HuH-7.5 (cell line): ENCODE measurements at places on chromosomes 3 and 15.

DNA sequence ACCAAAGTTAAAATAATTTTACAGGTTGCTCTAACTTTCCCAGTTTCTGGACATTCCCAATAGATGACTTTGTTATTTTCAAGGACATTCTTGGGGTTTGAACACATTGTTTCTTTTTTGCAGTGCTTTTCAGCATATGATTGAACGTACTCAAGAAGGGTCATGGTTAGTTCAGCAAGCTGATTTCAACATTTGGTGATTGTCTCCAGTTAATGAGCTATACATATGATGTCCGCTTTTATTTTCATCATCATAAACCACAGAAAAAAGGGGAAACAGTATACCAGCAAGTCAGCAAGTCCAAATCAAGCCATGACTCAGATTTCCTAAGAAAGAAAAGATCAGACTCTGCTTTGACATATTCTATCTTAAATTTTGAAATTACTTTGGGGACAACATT lies 69.4 kb downstream of the B3GALNT1 start:
- no peak for DNase-seq

DNA sequence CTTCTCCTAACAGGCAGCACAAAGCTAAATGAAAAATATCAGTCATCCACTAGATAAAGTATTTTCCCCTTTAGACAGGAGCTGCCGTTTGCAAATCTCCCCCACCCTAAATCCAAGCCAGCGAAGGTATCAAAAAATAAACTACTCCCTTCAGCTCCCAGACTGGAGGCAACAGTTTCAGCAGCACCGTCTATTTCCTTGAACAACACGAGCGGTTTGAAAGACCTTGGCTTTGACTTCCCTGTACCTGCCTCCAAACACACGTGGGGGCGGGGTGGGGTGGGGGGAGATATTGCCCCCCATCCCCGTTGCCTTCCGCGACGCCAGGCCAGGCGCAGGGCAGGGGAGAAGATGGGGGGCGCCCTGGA lies 832 bp upstream of the CACNA1D start:
- no peak for DNase-seq

- DNase-seq = no peak
These were observed 86.0 kb upstream of the VGLL3 start for GRCh38 chr3:87076946-87077345.

DNA sequence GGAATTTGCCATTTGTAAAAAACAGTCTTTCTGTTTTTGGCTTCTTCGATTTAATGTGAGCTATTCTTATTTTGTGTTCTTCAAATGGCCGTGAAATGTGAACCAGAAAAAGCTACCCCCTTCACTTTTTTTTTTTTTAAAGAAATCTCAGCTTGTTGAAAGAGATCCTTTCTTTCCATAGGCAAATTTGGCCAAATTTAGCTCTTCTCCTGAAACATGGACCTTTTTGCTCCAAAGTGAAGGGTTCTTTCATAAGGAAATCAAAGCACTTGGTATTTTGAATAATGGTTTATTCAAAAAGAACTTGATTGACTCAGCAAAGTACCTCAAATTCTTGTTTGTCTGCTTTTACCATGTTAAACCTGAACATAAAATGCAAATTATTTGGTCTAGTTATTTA lies 10.1 kb downstream of the RCN2 start:
- DNase-seq = no peak

- no peak for DNase-seq
These were observed 593.9 kb downstream of the PYDC2 start for GRCh38 chr3:192054881-192055280.

- DNase-seq = no peak
These were observed 3.5 kb downstream of the TKT start for GRCh38 chr3:53252096-53252946.

DNA sequence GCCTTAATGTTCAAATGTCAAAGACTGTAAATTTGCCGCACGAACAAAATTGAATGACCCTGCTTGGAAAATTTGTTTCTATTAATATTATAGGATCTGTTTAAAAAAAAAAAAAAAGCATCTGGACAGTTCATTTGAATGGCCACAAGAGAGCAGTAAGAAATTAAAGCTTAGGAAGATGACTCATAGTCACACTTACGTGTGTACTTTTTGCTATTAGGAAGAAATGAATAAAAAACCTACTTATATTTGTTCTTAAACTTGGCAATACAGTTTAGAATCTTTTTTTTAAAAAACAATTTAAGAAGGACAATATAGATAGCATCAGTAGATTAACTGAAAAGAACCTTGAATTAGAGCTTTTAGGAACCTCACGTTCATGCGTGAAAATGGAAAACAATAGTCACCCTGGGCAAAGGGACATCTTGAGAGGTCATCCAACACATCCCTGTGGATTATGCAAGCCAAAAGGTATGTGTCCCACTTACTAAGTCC lies 621.8 kb downstream of the MECOM start:
- no peak for DNase-seq

DNA sequence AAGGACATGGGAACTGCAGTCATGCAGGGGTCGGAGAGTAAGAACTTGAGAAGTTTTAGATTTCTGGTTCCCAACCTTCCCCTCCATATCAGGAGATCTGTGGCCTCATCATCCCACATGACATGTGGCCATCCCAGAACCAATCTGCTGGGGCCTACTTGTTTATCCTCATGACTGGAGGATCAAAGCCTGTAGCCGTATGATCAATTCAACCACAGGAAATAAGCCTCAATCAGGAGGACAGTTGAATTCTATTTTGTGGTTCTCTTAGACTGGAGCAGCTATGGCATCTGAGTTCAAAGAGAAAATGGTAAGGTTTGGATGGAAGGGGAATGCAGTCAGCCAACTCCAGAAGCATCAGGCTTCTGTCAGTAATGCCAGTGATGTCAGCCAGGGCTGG lies 57.2 kb downstream of the IL16 start:
- DNase-seq = no peak

- no peak for DNase-seq
These were observed 5.9 kb downstream of the CAMK2N2 start for GRCh38 chr3:184255291-184256039.

DNA sequence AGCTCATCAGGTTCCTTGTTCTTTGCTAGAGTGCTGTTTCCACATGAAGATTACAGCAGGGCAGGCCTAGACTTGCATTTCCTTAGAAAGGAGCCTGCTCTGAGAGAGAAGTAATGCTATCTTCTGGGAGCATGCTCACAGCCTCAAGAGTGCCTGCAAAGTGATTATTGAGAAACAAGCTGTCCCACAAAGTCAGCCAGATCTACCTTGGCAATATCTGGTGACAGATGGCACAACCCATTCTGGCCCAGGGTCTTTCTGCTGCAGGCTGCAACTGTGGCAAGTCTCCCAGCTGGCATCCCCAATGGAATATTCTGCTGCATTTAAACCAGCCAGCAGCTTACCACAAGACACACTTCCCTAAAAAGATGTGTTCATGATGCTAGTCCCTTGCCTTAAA lies 29.3 kb downstream of the MTMR10 start:
- DNase-seq = no peak

DNA sequence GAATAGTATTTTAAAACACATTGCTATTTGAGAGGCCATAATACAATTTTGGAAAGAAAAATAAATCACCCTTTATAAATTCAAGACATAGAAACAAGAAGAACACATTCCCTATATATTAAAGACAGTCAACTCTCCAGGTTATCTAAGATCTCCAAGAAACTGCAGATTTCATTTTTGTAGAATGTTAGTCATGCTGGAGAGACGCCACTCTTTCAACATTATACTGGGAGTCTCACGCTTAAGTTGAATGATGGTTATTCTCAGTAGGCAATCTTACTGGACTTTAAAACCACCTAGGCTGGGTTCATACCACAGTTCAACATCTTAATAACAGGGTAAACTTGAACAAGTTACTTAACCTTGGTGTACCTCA lies 3.6 kb upstream of the CHRM5 start:
- DNase-seq = no peak

DNA sequence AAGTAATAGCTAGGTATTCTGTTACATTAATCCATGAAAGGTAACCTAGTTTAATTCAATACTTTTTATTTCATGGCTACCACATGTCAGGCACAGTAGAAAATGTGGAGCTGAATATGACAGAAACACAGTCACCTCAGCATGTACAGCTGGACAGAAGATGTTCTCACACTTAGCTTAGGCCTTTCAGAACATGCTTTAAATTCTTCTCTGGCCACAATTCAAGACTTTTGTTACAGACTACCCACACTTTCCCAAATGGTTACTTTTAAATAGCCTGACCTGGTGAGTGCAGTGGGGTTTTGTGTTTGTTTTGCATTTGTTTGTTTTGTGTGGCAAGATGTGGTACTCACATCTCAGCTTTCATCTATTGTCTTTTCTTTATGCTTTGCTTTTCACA lies 1079.5 kb downstream of the IGSF11 start:
- no peak for DNase-seq

GRCh38 chr3:9295007-9295406 lies 45.6 kb upstream of the SRGAP3 start:
- no peak for DNase-seq

- no peak for DNase-seq
These were observed 40.6 kb downstream of the AMOTL2 start for GRCh38 chr3:134333522-134334181.

DNA sequence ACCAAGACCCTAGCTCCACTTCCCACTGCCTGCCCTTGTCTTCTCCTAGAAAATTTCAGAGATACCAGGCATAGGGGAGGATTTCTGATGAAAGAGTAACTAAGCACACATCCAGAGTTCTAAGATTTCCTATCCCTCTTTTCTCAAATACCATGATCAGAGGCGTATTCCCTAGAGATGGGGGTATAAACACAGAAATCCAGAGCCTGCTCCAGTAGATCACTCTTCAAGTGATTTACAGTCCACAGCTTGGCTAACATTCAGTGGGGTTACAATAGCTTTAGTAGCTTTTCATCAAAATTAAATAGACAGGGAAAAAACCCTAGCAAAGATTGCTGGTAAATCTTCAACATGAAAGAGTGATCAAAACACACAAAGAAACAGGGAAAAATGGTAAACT lies 800.7 kb upstream of the GRM7 start:
- no peak for DNase-seq

GRCh38 chr15:99333413-99333812 lies 82.1 kb downstream of the LRRC28 start:
- no peak for DNase-seq

DNA sequence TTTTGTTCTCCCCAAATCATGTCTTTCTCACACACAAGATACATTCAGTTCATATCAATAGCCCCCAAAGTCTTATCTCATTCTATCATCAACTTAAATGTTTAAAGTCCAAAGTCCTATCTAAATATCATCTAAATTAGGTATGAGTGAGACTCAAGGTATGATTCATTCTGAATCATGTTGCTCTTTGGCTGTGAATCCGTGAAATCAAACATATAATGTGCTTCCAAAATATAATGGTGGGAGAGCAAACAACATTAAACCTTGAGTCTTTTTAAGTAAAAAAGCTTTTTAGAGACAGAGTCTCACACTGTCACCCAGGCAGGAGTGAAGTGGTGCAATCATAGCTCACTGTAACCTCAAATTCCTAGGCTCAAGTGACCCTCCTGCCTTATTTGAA lies 139.1 kb downstream of the SAMMSON start:
- DNase-seq = no peak

- DNase-seq = no peak
These were observed 126.4 kb downstream of the IMPG2 start for GRCh38 chr3:101193957-101194356.

GRCh38 chr3:186940967-186941366 lies 10.6 kb downstream of the ST6GAL1 start:
- no peak for DNase-seq

- no peak for DNase-seq
These were observed 97.9 kb upstream of the MEX3B start for GRCh38 chr15:82143390-82144385.

DNA sequence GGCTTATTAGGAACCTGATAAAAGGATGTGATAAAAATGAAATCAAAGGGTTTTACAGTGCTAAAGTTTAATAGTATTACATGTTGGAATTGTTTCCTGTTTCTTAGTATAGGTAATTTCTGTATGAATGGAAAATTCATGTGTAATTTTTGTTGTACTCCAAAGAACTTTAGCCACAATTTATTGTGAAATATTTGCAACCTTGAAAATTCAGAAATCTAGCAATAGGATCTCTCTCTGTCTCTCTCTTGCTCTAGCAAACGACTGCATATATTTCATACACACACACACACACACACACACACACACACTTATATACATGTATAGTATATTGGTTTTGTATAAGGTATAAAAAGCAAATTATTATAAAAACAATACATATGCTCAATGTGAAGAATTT lies 59.6 kb downstream of the PIAS1 start:
- DNase-seq = no peak

DNA sequence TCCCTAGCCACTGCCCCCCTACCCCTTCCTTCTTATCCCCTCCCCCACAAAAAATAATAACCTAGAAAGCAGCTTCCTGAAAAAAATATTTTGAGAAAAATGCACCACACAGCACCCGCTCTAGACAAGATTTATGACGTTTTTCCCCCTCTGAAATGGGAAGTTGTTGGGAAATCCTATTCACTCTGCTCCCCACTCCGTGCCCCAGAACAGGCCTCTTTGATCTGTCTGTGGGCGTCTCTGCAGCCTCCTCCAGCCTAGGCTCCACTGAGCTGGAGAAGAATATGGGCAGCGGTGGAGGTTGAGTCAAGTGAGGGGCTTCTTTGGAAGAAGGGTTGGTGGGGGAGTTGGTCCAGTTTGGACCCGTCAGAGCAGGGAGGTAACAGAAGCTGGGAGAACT lies 28.5 kb upstream of the POLG start:
- no peak for DNase-seq

DNA sequence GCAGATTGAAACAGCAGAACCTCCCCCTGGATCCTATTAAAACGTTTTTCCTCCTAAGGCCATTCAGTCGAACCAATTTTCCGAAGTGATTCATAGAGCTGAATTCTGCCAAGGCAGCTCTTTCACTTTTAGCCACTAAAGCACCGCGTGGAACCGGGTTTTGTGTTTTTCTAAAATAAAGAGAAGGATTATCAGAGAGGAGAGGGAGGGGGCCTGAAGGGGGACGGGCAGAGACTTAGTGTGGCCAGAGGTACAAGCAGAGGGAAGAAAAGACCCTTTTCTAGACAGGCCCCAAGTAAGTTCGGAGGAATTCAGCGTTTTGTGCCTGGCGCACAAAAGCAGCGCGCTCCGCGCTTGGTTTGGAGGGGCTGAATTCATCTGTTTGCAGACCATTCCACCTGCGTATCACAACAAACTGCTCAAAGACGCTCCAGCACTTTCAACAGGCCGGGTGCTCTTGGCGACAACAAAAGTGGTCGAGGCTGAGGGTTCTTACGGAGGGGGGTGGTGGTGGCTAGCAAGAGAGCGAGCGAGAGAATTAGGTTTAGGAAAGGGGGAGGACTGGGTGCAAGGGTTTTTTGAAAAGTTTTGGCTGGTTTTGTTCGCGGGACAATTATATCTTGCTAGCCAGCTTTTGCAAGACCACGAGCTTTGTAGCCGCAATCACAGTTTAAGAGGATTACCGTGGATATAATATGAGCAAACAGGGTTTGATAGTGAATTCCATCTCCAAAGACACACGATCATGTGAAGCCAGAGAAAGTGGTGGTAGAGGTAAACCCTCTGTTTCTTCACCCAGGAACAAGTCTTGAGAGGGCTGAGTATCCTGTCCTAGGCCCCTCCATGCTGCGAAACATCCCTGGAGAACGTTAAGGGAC lies 1.2 kb upstream of the FEZF2 start:
- DNase-seq = no peak

- DNase-seq = no peak
These were observed 21.9 kb downstream of the FEM1B start for GRCh38 chr15:68299436-68299835.
